SHP77 treated with DMSO at 0.1 percent for 48 hours (cell line): ENCODE measurements at places on chromosomes 13 and 19.

DNA sequence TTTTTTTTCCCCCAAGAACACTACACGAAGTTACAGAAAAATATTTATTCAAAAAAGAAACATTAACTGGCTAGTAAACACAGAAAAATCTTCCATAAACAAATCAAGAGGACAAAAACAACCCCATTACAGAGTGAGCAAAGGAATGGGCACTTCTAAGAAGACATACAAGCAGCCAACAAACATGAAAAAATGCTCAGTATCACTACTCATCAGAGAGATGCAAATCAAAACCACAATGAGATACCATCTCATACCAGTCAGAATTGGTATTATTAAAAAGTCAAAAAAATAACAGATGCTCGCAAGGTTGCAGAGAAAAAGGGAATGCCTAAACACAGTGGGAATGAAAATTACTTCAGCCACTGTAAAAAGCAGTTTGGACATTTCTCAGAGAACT is 131.7 kb downstream of the UGGT2 start:
- no peak for DNase-seq

DNA sequence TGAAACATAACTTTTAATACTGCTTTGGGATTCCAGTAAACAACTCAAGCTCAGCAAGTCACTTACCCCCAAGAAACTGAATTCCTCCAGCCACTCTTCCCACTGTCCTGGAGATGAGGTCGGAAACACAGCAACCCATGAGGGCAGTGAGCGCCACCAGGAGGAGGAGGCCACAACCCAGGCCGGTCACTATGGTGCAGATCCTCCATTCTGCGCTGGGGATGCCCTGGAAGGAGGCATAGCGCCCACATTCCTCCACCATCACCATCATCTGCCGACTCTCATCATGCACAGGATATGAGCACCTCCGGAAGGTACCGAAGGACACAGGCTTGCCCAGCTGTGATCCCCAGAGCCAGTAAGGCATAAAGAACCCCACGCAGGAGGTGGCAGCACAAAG is 2.2 kb downstream of the LHFPL6 start:
- no peak for DNase-seq

DNA sequence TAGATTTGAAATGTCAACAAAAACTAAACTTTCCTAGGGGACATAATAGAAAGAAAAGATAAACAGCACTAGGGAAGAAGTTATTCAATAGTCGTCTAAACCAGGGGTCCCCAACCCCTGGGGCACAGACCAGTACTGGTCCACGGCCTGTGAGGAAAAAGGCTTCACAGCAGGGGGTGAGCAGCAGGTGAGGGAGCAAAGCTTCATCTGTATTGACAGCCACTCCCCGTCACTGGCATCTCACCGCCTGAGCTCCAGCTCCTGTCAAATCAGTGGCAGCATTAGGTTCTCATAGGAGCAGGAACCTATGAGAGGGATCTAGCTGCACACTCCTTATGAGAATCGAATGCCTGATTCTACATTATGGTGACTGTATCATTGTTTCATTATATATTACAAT is 382.7 kb downstream of the MYO16 start:
- no peak for DNase-seq

DNA sequence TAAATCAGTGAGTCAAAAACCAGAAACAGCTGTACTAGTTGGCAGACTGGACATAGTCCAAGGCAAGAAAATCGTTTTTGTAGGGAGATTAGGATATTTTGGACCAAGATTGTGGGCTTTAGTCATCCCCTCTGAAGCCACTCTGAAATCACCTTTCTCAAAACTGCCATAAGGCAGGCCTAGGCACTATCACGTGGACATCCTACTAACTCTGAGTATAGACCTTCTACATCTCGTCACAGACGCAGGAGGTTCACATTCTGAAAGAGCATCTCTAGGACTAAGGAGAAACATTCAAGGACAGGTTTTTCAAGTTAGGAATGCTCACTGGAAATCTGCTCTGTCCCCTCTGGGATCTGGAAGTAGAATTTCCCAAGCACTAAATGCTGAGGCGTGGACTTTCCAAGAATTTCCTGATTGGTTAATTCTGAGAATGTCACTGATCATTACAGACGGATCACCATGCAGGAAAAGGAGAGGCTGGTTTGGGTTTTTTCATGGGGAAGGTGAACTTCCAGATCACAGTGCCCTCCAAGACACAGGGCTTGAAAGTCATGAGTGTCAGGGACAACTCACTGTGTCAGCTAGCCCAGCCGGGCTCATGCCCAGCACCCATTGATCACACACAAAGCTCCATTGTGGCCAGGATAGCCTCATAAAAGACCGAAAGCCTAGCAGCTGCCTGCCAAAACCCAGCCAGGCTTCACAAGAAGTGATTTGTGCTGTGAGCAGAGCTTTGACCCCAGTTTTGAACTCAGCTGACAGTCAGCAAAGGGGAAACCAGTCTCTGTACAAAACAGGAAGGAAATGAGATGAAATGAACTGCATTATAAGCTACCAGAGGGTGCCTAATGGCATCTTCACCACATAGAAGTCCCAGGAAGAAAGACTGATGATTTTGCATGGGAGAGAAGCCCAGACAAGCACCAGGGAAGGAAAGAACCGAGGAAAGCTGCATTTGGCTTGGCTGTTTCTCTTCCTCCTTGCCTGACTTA is 2.7 kb upstream of the RUBCNL start:
- DNase-seq = no peak

- peak; percentile 78 for DNase-seq
These were observed 459.8 kb downstream of the FGF14 start for GRCh38 chr13:101942038-101942437.
